HCEC 1CT (cell line): ENCODE measurements at places on chromosomes 13 and 19.

DNA sequence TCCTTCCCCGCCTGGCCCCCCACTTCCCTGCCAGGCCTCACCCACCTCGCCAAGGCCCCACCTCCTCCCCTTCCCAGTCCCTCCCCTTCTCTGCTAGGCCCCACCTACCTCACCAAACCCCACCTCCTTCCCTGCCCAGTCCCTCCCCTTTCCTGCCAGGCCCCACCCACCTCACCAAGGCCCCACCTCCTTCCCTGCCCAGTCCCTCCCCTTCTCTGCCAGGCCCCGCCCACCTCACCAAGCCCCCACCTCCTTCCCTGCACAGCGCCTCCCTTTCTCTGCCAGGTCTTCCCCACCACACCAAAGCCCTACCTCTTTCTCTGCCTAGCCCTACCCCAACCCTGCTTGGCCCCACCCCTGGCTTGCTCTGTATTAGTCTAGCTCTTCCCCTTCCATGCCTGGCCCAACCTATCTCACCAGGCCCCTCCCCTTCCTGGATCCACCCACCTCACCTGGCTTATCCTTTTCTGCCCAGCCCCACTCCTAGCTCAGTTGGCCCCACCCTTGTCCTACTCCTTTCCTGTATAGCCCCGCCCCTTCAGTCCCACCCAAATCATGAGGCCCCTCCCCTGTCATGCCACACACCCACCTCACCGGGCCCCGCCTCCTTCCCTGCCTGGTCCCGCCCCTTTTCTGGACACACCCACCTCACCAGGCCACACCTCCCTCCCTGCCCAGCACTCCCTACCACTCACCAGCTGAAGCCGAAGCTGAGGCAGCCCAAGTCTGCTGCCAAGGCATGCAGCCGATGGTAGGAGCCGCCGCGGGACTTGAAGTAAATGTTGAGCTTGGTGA, 16.2 kb downstream of the CERS1 start:
- DNase-seq, result no peak

DNA sequence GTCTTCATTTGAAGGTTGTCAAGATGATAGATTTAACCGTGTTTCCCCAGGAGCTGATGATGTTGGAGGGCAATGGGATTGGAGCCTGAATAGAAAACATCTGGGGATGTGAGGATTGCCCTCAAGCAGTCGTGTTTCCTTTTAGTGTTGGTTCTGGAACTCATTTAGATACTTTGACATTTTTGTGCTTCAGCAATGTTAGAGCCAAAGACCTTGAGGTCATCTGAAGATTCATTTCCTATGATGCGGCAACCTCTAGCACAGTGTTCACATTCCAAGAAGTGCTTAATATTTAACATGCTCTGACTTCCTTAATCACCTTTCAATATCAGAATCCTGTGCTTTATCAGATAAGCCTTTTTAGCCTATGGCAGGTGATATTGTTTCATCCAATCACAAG, 82.7 kb downstream of the SLC10A2 start:
- no peak for DNase-seq

DNA sequence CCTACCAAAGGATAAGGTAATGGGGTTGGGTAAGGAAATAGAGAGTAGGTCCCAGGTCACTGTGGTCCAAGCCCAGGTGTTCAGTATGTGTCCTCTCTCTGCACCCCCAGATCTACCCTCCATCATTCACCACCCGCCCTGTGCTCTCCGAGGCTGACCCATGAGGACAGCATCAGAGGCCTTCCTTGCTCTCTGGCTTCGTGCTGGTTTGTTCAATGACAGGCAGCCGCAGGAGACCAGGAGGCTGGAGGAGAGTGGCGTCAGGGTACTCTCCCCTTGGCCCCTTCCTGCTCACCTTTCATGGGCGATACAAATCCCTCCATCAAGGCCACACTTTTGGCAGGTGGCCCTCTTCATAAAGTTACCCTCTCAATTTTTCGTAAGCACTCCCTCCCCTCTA, 1.7 kb downstream of the TUBA3C start:
- no peak for DNase-seq

GRCh38 chr19:10184636-10185035, 10.1 kb downstream of the DNMT1 start:
- no peak for DNase-seq

GRCh38 chr13:48234566-48235340, 1.7 kb downstream of the ITM2B start:
- peak; percentile 13 for DNase-seq

DNA sequence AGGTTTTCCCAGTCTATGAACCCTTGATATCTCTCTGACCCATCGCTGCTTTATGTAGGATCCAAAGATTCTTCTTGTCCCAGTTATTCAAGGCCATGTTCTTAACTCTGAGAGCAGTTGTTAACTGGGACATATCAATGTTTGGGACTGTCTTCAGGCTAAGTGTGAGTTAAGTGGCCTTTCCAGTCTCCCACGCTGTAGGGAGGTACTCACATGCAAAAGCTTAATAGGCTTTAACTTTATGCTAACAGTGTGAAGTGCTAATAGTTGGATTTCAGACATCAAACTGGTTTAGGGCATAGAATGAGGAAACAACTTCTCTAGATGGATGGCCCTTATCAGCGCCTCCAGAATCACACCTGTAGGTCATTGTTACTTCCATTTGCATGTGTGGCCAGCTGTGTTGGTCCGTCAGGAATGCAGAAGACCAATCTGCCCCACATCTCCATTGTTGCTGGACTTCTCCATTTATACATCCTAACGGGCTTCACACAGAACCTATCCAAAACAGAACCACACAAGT, 104.7 kb upstream of the MBNL2 start:
- DNase-seq, result no peak

DNA sequence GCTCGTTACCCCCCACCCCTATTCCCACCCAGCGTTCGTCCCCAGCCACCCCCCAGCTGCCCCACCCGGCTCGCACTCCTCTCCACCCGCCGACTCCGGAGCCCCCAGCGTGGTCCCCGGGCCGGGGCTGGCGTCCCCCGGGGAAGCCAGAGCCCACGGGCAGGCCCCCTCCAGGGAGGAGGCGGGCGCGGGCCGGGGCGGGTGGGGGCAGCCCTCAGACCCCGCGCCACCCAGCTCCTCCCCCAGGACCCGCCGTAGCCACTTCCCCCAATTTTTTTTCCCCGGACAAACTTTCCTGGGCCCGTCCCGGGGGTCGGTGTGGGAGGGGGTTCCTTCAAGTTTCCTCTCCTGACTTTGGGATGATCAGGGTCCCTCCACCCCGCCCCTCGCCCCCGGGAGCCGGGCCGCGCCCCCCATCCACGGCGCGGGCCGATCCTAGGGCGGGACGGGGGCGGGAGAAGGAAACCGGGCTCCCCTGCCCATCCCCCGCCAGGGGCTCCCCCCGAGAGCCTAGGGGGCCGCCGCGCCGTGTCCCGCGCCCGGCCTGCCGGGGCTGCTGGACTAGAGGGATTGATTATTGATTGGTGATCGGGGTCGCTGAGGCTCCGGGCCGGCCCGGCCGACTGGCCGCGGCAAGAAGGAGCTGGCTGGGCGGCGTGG, 927 bp upstream of the TSHZ3 start:
- DNase-seq, result no peak

DNA sequence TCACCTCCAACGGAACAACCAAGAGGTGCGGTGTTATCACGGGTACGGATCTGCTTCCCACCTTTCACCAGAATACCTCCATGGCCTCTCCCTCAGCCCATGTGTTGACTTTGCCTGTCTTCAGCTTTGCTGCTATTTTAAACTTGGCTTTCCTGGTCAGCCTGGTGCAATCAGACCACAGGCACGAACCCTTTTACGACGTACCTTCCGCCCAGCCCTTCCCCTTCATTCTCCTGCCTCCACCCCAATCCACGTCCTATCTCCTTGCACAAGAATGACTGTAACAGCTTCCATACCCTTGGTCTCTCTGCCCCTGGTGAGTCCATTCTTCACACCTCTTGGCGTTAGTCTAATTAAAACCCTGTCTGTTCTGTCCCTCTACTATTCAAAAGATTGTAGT, 431.7 kb downstream of the EFNB2 start:
- no peak for DNase-seq

DNA sequence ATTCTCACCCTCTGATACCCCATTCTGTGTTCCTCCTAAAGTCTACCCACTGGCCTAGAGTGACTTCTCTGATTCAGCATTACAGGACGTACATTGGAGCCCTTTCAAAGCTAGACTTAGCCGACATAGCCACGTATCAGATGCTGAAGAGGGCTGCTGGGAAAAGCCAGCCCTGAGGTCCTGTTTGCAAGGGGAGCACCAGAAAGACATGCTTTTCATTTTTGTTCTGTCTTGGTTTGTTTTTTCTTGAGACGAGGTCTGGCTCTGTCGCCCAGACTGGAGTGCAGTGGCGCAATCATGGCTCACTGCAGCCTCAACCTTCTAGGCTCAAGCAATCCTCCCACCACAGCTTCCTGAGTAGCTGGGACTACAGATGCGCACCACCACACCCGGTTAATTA, 6.3 kb upstream of the ZSWIM4 start:
- DNase-seq, result no peak

- peak; percentile 42 for DNase-seq
These were observed 61.8 kb downstream of the AKAP11 start for GRCh38 chr13:42333613-42334328.

DNA sequence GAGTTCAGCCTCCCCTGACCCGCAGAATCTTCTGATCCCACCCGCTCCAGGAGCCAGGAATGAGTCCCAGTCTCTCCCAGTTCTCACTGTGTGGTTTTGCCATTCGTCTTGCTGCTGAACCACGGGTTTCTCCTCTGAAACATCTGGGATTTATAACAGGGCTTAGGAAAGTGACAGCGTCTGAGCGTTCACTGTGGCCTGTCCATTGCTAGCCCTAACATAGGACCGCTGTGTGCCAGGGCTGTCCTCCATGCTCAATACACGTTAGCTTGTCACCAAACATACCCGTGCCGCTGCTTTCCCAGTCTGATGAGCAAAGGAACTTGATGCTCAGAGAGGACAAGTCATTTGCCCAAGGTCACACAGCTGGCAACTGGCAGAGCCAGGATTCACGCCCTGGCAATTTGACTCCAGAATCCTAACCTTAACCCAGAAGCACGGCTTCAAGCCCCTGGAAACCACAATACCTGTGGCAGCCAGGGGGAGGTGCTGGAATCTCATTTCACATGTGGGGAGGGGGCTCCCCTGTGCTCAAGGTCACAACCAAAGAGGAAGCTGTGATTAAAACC, 1.1 kb upstream of the APOE start:
- DNase-seq, result no peak

GRCh38 chr13:110557610-110558305, 3.8 kb downstream of the RAB20 start:
- no peak for DNase-seq

- DNase-seq, result no peak
These were observed 286.5 kb downstream of the MTUS2 start for GRCh38 chr13:29106651-29107050.

GRCh38 chr13:20702530-20702914, 977 bp upstream of the IL17D start:
- no peak for DNase-seq

GRCh38 chr19:30666301-30666803, 294.2 kb downstream of the ZNF536 start:
- DNase-seq, result no peak

DNA sequence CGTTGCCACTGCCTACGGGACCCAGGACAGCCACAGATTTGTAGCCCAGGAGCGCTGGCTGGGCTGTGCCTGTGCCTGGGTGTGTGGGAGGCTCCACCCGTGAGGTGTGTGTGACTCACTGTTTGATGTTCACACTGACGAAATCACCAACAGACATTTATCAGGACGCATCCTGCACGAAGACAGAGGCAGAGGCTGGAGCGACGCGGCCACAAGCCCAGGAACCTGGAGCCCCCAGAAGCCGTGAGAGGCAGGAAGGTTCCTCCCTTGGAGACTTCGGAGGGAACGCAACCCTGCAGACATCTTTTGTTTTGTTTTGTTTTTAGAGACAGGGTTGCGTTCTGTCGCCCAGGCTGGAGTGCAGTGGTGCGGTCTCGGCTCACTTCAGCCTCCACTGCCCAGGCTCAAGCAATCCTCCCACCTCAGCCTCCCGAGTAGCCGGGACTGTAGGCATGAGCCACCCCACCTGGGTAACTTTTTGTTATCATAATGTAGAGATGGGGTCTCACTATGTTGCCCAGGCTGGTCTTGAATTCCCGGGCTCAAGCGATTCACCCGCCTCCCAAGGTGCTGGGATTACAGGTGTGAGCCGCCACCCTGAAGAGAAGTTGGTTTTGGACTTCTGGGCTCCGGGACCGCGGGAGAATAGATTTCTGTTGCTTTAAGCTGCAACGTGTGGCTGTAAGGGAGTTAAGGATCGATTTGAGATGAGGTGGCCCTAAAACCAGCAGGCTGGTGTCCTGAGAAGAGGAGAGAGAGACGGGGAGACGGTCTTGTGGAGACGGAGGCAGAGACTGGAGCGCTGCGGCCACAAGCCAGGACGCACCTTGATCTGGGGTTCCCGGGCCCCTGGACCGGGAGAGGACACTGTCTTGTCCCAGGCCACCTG, 24.9 kb upstream of the WDR18 start:
- no peak for DNase-seq

DNA sequence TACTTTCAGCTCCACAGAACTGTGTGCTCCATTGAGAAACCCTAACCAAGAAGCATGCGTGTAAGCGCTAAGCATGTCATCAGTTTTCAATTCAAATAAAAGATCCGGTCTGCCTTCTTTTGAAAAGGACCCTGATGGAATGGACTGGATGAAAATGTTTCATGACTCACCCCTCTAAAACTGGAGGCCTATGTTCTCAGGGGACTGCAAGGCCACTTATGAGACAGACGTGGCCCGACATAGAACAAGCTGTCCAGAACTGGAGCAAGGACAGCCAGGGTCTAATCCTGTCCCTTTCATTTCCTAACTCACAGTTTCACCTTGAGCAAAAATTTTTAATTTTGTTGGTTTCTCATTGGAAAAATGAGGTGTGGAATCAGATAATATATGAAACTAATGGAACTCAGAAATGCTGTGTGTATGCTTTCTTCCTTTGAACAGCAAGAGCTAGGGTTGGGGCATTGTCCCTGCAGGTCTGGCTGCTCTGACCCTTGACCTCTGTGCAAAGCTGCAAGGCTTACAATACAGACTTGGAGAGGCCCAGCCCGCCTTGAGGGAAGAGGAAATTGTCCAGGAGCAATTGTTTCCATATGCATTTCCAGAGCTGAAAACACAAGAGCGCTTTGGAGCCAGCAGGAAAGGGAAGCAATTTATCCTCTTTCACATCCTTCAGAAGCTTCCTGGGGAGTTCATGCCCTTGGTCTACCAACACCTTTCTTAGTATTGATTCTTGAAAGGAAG, 553.4 kb upstream of the KLF12 start:
- DNase-seq, result no peak

DNA sequence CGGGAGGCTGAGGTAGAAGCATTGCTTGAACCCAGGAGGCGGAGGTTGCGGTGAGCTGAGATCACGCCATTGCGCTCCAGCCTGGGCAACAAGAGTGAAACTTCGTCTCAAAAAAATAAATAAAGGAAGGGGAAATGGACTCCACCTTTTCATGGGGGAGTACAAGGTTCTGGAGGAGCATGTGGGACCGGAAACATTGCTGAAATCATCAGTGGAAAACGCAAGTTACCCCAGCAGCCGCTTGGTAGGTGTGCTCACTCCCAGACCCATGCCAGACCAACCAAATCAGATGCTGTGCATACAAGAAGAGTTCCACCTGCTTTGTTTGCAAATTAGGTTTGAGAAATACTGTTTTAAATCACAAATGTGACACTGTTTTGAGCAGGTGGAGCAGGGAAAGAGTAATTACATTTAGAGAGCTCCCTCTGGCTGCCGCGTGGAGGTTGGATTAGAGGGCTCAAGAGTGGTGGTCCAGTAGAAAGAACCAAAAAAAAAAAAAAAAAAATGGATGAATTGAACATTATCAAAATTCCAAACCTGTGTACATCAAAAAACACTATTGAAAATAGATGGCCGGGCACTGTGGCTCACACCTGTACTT, 4.9 kb downstream of the ERICH4 start:
- no peak for DNase-seq
